ENCODE measurements at places on chromosomes 12 and 14.

DNA sequence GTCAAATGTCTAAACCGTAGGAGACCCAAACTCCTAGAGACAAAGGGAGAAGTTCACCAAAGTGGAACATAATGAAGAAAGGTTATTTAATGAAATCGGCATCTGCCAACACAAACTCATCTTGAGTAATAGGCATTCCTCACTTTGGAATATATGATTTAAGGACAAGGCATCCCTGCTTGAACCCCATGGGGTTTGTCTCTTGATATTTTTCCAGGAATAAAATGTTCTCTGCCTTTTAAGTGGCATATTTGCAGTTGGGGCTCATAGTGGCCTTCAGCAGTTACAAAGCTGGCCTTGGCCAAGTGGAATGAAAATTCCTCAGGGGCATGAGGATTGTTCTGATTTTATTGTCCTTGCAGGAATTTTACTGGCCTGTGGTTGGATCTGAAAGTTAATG lies 7.1 kb downstream of the POP5 start:
- DNase-seq = peak; percentile 44

DNA sequence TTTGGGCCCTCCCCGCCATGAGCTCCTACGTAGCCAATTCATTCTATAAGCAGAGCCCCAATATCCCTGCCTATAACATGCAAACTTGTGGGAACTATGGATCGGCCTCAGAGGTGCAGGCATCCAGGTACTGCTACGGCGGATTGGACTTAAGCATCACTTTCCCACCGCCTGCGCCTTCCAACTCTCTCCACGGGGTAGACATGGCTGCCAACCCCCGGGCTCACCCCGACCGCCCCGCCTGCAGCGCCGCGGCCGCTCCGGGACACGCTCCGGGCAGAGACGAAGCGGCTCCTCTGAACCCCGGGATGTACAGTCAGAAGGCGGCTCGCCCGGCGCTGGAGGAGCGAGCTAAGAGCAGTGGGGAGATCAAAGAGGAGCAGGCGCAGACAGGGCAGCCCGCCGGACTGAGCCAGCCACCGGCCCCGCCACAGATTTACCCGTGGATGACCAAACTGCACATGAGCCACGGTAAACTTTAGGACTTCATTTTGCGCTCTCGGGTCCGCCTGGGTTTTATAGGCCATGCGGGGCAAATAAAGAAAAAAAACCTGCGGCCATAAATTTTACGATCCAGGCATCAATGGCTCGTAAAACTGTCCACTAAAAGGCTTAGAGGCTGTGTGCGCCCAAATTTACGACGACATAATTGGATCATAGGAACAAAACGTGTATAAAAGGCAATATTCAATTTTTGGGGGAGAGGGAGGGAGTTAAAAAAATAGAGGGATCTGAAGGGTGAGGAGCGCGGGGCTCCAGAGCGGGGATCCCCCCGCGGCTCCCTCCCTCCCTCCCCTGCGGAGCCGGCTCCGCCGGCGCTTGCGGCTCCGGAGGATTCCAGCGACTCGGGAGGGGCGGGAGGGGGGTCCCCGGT lies 493 bp downstream of the HOXC5 start:
- DNase-seq = peak; percentile 60

GRCh38 chr14:61330511-61330910 lies 9.1 kb downstream of the PRKCH start:
- DNase-seq = no peak

- peak; percentile 32 for DNase-seq
Observed at GRCh38 chr14:59228421-59228820, 40.0 kb downstream of the DAAM1 start.
